NCI-H226 (cell line): ENCODE measurements at places on chromosomes 5 and 9.

DNA sequence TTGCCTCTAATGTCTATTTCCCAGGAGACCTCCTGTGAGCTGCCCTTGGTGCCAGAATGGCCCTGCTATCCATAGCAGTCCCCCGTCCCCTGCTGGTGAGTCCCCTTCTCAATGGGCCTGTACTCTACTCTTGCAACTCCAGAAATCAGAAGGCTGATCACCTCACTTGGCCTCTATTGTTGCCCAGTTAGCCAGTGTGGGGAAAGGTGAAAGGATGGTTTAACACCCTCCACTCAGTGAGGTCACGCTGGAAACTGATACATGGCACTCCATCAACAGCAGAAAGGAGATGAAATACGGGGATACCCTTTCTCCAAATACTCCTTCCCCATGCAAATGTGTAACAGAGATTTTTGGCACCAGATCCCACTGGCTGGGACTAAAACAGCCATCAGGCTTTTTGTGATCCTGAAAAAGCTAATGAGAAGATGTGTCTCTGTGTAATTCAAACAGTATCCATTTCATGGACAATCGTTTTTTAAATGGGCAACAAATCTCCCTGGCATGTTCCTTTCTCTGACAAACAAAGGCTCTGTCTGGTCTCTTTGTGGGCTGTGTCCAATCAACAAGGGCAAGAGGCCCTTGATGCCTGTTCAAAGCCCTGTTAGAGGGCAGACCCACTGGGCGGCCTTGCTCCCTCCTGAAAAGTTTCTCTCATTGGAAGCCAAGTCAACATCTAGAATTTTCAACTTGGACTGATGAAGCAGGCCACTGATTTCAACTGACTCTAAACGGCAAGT, 343.7 kb downstream of the SPOCK1 start:
- DNase-seq, result no peak

- DNase-seq, result no peak
These were observed 142.8 kb upstream of the STK32A start for GRCh38 chr5:147092044-147092443.

DNA sequence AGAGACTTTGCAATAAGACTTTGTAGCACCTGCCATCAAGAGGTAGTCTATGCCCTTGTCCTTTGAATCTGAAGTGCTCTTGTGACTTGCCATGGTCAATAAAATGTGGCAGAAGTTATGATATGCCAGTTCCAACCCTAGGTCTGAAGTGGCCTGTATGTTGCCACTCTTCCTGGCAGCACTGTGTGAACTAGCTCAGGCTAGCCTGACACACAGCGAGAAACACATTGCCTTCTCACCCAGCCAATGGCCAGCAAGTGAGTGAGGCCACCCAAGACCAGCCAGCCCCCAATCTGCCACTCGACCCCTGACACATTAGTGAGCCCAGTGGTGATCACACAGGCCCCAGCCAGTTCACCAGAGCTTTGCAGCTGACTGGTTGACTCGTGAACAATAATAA, 52.7 kb upstream of the OSMR start:
- no peak for DNase-seq

GRCh38 chr5:89105836-89106235, 222.9 kb upstream of the MEF2C start:
- DNase-seq, result peak; percentile 62

- no peak for DNase-seq
These were observed 301.7 kb downstream of the MRPS30 start for GRCh38 chr5:45110399-45110798.

- no peak for DNase-seq
These were observed 247.3 kb downstream of the MAN2A1 start for GRCh38 chr5:109936996-109937395.

DNA sequence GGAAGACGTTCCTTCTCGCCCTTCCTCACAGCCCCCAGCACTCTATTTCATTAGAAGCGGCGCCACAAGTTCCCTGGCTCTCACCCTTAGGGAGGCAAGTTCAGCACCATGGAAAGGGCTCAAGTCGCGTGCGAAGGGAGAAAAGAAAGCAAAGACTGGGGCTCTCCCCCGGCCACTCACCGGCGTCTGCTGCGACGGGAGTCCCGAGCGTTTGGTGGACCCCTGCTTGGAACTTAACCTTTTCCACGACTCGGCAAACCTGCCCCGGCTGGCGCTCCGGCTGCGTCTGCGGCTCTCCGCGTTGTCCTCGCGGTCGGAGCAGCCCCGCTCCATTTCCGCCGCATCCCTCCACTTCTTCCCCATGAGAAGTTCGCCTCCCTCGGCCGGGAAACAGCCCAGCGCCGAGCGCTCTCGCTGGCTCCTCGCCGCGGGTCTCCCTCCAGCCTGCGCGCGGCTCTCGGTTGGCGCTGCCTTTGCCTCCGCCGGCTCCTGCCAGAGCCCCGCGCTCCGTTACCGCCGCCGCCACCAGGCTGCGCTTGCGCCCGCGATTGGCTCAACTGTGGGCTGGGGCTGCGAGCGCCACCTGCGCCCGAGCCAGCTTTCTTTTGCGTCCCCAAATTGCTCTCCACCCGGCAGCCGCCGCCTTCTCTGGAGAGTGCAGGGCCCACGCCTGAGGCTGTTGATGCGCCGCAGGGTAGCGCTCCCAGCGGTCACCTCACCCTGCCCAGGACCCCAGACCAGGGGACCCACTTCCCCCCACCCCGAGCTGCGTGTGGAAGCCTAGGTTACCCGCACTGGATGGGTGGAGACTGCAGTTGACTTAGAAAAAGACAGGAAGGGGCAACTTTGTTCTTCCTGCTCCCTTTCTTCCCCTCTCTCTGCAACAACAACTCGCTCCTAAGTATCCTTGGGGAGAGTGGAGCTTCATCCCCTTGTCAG, 321.6 kb downstream of the CEMIP2 start:
- peak; percentile 33 for DNase-seq

- no peak for DNase-seq
These were observed 49.6 kb downstream of the NSUN2 start for GRCh38 chr5:6583049-6583880.

GRCh38 chr5:91418158-91418557, 35.0 kb upstream of the ARRDC3 start:
- no peak for DNase-seq

DNA sequence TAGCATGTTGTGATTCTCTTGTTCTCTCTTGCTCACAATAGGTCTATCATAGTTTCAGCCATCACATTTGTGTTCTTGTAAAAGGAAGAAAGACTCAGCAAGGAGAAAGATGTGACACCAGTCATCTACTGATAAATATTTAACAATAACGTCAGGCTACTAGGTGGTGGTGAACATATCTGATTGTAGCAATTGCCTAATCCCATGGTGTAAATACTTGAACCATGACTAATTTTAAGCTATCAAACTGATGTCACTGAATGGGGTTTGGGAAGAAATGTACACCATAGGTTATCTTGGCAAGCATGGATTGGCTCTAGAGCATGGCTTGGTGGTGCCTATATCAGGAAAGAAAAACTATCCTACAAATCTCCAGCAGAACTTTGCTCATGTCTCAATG, 16.6 kb downstream of the DMRTA1 start:
- DNase-seq, result peak; percentile 63

- DNase-seq, result no peak
These were observed 21.8 kb upstream of the ANKRD18A start for GRCh38 chr9:38641985-38642864.

DNA sequence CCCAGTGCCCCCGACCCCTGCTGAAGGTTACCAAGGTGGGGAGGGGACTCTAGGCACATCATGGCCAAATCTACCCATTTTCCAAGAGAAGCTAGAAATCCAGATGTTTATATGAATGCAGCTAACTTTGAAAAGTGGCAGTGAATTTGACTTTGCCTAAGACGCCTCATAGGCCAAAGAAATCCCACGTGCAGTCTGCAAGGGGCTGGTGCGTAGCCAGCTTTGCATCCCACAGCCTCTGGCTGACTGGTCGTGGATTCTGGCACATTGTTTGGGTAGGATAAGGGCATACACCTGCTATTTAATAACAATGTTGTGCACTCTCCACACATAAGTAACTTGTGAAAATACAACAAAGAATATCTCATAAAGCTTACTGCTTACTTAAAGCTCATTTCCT, 3.5 kb upstream of the GADD45G start:
- no peak for DNase-seq

GRCh38 chr9:135218331-135219225, 131.1 kb downstream of the OLFM1 start:
- DNase-seq, result no peak

DNA sequence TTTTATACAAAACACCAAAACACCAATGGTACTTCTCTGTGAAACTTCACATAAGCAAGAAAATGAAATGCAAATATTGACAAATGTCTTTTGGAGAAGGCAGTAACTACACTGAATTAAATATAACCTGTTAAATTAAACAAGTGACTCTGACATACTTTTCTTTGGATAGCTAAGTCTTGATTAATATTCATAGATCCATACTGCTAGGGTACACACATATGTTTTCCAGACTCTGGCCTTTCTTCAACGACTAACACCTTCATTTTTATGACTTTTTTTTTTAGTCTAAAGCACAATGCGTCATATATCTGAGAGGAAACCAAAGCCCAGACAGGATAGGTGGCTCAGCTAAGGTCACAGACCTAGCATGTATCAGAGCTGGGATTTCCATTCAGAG, 263.7 kb downstream of the TENT4A start:
- no peak for DNase-seq

DNA sequence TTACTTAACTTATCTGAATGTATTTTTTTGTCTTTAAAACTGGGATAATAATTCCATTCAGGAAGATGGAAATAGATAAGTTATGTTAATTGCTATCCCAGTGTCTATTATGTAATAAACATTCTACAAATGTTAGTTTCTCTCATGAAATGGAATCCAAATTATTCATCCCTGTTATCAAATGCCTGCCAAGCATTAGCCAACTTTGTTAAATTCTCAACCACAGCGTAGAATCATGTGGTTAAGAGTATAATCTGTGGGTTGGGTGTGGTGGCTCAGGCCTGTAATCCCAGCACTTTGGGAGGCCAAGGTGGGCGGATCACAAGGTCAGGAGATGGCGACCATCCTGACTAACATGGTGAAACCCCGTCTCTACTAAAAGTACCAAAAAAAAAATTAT, 912.9 kb upstream of the SEMA6A start:
- no peak for DNase-seq

DNA sequence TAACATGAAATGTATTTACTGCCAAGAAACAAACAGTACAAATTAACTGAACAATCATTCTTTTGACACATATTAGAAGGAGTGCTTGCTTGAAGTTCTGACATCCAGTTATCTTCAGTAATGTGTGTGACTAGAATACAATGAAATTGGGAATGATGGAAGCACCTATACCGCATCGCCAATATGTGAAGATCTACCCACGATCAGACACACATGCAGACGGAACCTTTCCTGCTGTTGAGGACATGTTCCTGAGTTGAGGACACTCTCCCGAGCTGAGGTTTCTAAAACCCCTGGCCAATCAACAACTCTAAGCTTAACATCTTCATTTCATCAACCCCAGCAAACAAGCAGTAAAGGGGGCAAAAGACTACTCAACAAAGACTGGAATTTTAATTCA, at the start of gene OR13C3:
OR13C3 (minus strand) TSS at position 101 of the 400 bp plus-strand sequence. CDS start 133 bp downstream, outside the sequence.
- no peak for DNase-seq

- DNase-seq, result no peak
These were observed 6.0 kb downstream of the NACC2 start for GRCh38 chr9:136088939-136089696.

GRCh38 chr5:170571875-170572852, 68.3 kb downstream of the KCNIP1 start:
- no peak for DNase-seq

GRCh38 chr5:107282061-107282460, 388.7 kb downstream of the EFNA5 start:
- peak; percentile 28 for DNase-seq

DNA sequence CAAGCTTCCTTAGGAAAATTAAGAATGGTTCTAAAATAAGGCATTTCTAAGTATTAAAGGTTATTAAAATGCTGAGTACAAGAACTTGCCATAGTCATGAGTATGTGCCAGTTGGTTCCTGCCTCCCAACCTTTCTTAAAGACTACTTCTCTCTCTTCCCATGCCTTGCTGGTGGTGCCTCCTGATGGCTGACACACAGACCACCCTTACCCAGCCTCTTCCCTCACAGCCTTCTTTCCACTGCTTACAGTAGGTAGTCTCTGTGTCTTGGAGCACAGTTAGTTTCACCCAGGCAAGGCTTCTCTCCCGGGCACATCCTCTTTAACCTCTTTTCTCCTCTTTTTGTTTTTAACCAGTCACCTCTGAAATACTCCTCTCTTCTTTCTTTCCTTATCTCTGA, 20.6 kb upstream of the GPR150 start:
- no peak for DNase-seq

- peak; percentile 64 for DNase-seq
These were observed 56.4 kb downstream of the SH3GL2 start for GRCh38 chr9:17635115-17635890.

DNA sequence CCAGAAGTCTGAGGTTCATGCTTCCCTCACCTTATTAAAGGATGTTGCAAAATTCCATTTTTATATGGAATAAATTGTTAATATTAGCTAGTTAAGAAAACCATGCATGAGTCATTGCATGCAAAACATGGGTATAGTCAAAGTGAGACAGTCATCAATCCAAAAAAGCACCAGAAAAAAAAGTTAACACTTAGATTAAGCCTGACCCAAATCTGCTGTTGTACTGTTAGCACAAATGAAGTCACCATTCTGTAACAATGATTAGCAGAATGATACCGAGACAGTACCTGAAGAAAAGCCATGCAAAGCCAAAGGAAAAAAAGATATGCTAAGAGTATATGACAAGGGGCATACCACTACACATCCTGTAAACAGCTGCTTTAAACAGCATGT, 49.5 kb downstream of the PKD2L2 start:
- no peak for DNase-seq

- DNase-seq, result no peak
These were observed 566.5 kb downstream of the LRRC70 start for GRCh38 chr5:63145167-63145566.

- no peak for DNase-seq
These were observed 67.0 kb upstream of the GNE start for GRCh38 chr9:36325081-36325828.

DNA sequence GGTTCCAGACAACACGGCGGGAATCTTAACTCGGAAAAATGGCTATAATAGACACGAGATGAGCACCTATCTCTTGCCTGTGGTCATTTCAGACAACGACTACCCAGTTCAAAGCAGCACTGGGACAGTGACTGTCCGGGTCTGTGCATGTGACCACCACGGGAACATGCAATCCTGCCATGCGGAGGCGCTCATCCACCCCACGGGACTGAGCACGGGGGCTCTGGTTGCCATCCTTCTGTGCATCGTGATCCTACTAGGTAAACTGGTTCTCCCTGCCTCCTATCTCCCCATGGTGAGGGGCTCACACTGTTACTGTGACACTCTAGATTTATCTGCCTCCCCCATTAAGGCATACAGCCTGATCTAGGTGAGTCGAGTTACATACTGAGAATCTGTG, 124.2 kb downstream of the CDH6 start:
- DNase-seq, result no peak

GRCh38 chr5:515273-515836, 8.9 kb downstream of the SLC9A3 start:
- DNase-seq, result no peak

- DNase-seq, result no peak
These were observed 132.0 kb downstream of the MLLT3 start for GRCh38 chr9:20490246-20490834.

GRCh38 chr5:148626986-148627385, 27.3 kb downstream of the HTR4 start:
- no peak for DNase-seq
